ENCODE measurements at places on chromosomes 2 and 18.

DNA sequence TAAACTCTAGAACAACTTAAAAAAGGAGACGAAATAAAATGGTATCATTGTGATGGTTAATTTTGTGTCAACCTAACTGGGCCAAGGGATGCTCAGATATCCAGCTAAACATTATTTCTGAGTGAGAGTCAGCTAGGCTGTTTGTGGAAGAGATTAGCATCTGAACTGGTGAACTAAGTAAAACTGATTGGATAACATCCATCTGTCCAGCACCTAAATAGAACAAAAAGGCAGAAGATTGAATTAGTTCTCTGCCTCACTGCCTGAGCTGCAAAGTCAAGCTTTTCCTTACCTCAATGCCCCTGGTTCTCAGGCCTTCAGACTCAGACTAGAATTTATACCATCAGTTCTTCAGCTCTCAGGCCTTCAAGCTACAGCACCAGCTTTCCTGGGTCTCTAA lies 30.0 kb downstream of the PPP3R1 start:
- DNase-seq: no peak

GRCh38 chr18:3262234-3263131 lies 550 bp downstream of the MYL12B start:
- DNase-seq: no peak

DNA sequence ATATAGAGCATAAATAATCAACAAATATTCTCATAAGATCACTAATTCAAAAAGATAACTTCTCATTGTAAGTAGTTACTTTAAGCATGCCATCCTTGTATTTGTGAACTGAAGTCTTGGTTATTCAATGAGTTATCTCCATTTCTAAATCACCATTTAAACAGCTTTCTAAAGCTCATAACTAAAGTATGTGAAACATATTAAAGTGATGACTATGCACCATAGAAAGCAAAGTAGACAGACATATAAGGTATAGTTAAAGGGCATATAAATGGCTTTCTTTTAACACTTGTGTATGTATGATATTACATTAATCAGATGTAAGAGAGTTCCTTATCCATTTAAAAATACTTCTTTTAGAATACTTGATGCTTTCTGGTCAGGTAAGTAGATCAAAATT lies 83.5 kb downstream of the IKZF2 start:
- DNase-seq: no peak

DNA sequence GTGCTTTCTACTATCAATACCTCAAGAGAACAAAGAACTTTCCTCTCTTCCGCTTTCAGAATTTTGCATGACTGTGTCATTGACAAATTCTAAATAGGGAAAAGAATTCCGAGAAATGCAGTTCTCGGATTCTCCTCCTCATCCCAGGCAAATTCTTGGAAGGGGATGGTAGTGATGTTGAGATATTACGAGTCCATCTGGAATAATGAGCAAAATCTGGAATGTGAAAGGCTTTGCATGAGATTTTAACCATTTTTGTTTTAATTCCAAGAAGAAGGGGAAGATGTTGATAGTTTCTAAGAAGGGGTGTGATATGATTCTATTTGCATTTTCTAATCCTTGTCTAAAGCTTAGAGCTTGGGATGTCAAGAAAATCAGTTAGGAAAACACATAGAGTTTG lies 127.1 kb upstream of the DOCK10 start:
- DNase-seq: no peak

- DNase-seq: no peak
Measured at GRCh38 chr18:12701161-12701560, 1.4 kb downstream of the CEP76 start.

DNA sequence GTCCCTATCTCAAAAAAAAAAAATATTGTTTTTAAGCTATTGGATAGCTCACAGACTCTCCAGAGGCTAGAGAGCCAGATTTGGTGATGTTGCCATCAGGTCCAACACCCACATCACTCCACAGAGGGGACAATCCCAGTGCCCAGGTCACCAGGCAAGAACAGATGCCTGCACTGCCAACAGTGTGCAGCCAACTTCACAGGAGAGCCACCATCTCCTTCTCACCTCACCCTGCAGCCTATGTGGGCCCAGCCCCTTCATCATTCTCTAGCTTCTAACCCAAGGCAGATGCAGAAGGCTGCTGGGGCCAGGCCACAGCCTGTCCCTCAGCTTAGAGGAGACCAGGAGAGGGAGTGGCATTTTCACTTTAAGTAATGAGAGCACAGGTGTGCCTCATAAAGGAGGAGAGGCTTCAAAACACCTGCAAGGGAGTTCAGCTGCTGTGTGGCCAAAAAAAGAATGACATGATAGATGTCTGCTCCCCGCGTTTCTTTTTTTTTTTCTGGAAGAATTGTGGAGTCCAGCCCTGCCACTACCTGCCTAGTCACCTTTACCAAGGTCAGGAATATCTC lies 98.0 kb upstream of the ZSWIM2 start:
- DNase-seq: no peak

DNA sequence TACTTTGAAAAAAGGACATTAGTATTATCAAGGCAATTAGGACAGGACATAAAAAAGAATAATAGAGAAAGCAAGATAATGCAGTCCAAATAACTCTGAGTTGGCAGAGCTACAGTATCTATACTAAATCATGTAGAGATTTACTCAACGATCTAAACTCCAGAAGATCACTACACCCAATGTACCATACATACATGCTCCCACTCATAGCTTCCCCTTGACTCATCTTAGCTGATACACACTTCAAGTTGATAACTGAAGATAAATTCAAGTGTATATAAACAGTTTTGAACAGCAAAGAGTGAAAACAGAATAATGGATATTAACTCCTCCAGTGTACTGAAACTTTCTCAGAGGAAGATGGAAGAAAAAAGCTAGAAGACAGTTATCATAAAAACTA lies 78.5 kb downstream of the SESTD1 start:
- no peak for DNase-seq

DNA sequence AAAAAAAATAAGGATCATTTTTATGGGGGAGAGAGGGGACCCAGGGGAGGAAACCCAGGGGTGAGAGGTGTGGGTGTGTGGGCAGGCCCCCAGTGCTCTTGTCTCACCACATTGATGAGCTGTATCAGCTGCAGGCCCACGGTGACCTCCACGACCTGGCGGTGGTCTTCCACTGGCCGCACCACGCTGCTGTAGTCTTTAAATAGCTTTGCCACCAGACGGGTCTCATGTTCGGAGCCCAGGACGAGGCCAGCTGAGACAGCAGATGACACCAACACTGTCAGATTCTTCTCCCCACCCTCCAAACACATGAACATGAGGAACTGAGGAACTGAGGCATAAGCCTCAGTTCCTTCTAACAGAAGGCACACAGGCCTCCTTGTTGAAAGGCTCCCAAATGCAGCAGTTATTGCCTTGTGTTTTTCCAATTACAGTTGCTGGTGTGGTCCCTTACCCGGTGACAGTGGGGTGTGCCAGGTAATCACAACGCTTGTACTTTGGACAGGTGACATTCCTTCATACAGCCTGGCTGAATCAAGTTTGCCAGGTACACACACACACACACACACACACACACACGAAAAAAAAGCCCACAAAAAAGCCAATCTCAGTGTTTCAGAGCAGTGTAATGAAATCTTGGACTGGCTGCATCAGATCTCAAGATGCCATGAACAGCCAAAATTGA lies 4.7 kb downstream of the CHRNA1 start:
- no peak for DNase-seq

DNA sequence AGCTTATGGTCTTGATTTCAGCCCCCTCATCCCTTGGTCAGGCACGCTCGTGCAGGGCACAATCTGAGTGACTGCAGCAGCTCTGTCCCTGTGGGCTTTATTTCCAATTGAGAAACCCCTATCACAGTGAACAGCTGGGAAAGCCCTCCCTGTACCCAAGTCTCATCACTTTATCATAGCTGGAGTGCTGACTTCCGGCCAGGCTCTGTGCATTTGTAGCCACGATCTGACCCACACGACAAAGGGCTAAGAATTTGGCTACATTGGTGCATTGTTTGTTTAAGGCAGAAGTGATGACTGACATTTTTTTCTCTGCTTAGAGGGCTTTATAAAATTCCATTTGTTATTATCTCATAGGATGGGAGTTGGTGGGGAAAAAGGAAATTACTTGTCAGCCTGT lies 184.4 kb downstream of the KCNS3 start:
- DNase-seq: no peak
